LNCaP clone FGC (cell line): ENCODE measurements at places on chromosomes 5 and 9.
A peak's percentile ranks its signal among the peaks of the same experiment; 100 is the strongest.

DNA sequence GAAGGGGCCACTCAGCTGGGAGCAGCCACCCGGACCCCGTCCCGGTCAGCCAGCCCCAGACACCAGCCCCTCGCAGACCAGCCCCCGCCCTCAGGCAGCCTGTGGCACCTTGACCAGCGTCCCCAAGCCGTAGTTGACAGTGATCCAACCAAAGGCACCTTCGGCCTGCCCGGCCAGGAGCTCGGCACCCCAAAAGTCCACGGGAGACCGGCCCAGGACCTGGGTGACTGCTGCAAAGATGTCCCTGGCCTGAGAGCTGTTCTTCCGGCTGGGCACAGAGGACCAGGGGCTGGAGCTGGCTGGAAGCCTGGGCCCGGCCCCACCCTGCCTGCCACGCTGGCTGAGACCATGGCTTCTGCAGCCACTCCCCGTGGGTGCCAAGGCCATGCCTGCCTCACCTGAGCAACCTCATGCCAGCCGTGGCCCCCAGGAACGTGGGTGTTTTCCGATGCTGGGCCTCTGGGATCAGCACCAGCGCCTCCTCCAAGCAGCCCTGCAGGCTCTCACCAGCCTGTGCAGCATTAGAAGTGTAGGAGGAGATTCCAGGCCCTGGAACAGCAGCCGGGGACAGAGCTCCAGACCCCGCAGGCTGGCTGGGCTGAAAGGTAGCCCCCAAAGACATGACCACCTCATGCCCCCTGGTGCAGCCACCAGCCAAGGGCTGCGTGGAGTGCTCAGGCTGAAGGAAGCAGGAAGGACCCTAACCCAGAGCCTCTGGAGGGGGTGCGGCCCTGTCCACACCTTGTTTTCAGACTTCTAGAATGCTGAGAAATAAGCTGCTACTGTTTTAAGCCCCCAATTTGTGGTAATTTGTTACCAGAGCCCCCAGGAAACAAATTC, 4.2 kb downstream of the ENTPD8 start:
- no peak for DNase-seq

DNA sequence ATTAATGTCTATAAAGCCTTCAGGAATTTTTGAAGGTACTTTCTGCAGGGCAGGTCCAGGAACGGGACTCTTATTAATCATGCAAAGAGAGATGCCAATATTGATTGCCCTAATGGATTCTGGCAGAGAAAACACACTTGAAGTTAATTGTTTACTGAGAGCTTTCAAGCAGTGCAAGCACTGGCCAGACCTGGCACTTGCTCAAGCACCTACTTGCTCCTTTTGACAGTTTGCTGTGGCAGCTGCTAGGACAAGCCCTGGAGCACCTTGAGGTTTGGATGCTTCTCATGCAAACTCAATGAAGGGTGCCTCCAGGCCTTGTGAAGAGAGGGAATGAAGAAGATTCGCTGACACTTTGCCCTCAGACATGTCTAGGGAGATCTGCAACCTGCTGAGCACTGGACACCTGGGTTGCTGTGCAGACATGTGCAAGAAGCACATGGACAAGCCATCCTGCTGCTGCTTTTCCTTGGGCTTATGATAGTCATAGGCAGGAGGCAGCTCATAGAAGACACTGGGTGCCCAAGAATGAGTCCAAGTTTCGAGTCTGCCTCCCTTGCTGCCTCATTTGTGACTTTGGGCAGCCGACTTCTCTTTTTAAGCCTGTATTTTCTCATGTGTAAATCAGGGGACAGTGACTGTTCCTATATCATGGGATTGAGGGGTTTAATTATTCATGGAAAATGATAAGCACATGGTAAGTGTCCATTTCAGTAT, 88.8 kb upstream of the EQTN start:
- DNase-seq: peak; percentile 82

GRCh38 chr9:102206432-102206831, 468.0 kb upstream of the GRIN3A start:
- peak; percentile 77 for DNase-seq

DNA sequence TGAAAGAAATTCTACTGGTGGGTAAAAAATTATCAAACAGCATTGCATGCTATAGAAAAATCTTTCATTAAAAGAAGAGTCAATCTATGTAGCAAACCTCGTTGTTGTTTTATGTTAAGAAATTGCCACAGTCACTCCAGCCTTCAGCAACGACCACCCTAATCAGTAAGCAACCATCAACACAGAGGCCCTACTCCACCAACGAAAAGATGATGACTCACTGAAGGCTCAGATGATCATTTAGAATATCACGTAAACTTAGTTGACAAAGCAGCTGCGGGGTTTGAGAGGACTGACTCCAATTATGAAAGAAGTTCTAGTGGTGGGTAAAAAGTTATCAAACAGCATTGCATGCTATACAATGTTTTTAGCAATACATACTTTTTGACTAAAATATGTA, 242.6 kb downstream of the DRD1 start:
- no peak for DNase-seq

- DNase-seq: no peak
Measured at GRCh38 chr9:110114086-110114858, 93.7 kb downstream of the C9orf152 start.

DNA sequence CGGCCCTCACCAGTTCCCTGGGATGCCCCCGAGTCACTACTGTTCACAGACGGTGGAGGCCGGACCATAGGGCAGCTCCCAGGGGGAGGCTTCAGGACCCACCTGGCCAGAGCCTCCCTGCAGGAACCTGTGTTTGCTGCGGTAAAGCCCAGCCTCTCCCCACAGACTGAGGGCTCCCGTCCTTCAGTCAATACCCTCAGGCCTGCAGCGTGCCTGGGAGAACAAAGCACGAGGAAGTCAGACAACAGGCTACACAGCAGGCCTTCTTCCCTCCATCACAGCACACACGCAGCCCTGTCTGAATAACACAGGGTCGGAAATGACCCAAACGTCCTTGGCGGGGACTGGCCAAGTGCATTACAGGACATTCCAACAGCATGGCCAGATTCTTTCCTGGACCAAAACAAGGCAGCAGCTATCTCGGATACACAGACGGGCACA, 34.4 kb downstream of the COL23A1 start:
- DNase-seq: no peak

DNA sequence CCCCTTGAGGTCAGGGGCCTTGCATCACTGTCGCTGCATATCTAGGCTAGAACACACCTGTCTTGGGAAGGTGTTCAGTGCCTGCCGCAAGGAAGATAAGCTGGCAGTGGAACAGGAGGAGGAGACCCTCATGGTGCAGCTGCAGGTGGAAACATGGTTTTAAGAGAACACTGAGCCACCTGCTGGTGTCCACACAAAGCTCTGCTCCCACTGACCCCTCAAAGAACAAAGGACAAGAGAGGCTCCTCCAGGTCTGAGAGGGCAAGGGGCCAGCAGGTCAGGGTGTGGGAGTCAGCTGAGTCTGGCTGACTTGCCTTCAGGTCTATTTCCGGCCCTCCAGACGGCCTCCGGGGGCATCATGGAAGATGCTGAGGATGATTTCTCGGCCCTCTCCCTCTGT, 210.1 kb upstream of the TBCA start:
- DNase-seq: no peak
